SW 1271 (cell line): ENCODE measurements at places on chromosomes 1 and 21.

- DNase-seq: no peak
Observed at GRCh38 chr1:171166361-171166760, 18.7 kb upstream of the FMO2 start.

GRCh38 chr1:25056536-25056935, 126.5 kb upstream of the RUNX3 start:
- DNase-seq: no peak

DNA sequence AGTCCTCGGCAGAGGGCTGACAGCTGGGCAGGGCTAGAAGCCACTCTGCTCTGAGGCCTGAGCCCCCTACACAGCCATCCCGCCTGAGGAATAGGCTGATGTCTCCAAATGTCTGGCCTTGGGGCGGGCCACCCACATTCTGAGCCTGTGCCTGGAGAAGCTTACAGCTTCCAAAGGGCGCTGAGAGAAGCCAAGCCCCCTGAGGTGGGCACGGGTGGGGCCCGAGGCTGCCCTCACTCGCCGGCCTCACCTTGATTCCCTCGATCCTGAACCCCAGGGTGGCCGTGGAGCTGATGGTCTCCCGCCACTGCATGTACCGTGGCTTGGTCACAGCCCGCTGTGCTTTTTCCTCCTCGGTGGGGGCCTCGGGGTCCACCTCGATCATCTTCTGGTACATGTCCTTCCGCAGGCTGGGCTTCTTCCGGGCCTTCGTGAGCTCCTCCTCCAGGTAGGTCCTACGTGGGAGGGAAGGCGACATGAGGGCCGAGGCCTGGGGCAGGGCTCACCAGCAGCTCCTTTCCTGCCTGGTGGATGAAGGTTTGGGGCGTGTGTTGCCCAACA, 93.2 kb downstream of the STUM start:
- no peak for DNase-seq

- no peak for DNase-seq
Observed at GRCh38 chr1:18400347-18401102, 80.2 kb upstream of the KLHDC7A start.

DNA sequence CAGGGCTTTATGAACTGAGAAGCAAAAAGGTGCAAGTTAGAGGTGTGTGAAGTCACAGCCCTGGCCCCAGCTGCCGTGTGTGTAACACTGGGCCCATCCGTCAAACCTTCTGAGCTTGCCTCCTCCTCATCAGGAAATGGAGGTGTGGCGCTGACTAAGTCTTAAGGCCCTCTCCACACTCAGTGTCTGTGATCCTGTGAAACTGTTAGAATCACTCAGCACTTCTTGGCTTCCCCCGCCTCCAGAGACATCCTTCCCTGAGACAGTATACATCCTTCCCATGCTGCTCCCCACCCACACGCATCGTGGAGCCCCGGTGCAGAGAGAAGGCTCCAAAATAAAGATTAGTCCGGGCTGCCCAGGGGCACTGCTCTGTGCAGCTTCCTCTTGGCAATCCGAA, 33.3 kb downstream of the LRP8 start:
- DNase-seq: no peak

DNA sequence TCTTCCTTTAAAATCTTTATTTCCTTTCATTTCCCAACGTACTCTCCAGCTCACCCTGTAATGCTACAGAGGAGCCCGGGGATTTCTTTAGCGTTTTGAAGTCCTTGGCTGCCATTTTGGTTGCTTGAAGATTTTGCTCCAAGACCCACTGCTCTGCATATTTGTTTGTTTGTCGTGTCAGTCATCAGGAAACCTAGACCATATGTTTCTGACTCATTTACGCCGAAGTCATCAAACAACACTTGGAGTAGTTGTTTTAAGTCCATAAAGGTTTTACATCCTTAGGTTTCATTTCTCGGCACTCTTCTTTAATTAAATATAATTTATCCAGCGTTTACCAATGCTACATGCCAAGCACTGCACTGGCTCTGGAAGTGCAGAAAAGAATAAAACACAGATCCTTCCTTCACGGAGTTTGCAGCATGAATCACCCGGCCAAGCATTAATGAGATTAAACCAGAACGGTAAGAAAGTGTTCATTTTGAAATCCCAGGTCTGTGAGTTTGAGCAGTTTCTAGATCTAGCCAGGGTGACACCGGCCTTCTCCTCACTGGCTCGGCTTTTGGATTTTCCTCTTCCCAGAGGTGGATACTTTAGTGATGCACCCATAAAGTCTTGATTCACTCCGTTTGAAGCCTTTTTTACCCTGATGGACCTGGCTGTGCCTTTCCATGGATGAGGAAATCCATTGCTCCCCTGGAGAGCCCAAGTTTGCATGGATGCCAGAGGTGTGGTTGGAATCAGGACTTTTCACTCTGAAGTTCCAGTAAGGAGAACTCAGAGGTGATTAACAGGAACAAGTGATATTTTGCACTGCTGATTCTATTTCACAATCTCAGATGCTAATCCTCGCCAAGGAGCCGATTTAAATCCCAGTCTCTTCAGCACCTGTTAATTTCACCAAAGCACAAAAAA, 109.3 kb downstream of the KAZN start:
- DNase-seq: no peak

GRCh38 chr1:101311146-101311920, 74.5 kb downstream of the S1PR1 start:
- DNase-seq: no peak

DNA sequence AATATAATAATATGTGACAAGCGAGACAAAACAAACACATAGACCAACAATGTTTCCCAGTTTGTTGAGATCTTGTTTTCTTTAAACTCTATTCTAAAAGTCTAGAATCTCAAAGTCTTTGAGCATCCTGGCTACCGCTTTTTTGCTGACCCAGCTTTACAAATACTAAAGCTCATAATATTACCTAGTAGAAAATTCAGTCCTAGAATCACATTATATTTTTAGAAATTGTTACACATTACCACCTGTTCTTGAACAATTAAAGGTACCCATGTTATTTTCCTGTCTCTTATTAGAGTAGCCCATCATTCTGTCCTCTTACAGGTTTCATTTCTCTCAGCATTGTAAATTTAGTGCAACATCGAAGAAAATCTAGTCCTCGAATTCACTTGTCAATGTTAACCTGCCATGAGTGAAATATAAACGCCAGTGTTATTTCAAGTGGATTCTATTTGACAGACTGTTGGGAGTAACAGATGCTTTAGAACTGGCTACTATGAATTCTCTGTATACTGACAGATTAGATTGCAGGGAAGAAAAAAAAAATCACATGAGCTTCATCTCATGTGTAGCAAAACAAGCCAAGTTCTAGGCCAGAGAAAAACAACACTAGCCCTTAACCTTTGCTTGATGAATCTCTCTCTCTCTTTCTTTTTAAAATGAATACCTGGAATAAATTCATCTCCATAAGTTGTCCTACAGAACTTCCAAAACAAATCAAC, 851.2 kb upstream of the ADAMTS5 start:
- no peak for DNase-seq

DNA sequence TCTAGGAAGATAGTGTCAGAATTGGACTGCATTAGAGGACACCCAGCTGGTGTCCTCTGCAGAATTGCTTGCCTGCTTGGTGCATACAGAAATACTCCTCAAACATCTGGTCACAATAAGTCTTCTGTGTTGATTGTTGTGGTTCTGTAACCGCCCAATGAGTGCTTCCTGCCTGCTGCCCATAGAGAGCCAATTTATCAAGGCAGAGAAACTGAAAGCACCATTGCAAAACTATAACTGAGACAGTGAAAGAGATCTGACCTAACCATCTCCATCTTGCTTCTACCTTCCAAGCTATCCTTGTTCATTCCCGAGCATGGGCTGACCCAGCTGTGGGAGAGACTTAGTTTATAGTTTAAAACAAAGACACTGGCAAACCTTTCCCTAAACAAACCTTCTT, 462.4 kb upstream of the RGS18 start:
- no peak for DNase-seq

GRCh38 chr1:23462766-23463165, 21.2 kb downstream of the ASAP3 start:
- no peak for DNase-seq

DNA sequence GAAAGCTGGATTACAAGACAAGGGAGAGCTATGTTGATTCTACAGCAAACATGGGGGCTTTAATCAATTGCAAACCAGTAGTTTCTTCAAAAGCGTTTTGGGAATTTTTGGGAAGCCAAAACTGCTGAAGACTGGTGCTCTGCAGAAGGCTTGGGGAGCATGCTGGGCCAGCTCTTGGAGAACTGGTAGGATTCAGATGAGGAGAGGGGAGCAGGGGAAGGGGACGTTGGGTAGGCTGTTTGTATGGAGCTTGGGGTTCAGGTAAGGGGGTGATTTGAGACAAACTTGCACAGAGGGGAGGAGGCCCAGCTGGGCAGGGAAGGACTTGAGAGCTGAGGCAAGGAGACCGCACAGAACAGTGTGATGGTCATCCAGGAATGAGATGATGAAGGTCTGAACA, 2.6 kb upstream of the MYOG start:
- DNase-seq: no peak

DNA sequence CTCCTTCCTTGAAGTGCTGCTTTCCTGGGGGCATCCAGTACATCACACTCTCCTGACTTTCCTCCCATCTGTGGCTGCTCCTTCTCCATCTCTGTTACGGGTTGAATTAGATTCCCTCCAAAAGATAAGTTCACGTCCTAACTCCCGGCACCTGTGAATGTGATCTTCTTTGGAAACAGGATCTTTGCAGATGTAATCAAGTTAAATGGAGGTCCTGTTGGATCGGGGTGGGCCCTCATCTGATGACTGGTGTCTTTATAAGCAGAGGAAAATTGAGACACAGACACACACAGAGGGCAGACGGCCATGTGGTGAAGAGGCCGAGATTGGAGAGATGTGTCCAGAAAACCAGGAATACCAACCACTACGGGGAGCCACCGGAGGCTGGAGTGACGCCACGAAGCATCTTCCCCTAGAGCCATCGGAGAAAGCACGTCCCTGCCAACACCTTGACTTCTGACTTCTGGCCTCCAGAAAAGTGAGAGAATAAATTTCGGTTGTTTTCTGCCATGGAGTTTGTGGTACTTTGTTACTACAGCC, 36.0 kb downstream of the ZBTB18 start:
- DNase-seq: no peak

GRCh38 chr1:33626801-33627200, 154.4 kb downstream of the ZSCAN20 start:
- DNase-seq: no peak

DNA sequence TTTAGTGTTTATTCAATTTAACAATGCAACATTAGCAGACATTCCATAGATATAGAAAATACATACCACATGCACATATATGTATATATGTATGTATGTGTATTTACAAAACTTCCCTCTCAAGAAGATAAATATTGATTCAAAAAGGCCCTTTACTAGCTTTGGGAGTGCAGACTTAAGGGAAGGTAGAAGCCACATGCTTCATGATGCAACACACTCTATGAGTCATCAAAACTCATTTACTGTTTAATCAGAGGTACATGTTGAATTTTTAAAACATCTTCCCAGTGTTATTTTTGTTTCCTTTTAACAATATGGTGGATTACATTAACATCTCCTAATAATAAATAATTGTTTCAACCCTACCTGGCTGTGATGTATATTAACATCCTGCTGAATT, 61.4 kb upstream of the KIRREL1 start:
- no peak for DNase-seq

DNA sequence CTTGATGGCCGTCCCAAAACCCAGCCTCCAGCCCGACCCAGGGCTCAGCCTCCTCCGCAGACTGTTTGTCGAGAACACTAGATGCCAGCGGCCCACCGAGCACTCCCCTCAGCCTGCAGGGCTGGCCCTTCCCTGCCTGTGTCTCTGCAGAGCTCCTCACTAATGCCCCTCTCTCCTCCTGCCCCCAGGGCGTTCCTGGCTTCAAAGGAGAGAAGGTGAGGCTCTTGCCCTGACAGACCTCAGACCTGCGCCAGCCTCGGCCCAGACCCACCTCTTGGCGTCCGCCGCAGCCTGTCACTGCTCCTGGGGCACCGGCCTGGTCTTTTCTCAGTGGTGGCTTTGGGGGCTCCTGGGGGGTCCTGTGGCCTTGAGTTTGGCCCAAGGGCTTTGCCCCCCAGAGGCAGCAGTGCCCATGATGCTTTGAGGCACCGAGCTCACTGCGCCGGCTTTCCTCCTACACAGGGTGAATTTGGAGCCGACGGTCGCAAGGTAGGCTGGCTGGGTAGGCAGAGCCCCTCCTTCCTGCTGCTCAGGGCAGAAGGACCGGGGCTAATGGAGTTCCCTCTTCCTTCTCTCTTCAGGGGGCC, 18.4 kb downstream of the COL6A2 start:
- DNase-seq: no peak

DNA sequence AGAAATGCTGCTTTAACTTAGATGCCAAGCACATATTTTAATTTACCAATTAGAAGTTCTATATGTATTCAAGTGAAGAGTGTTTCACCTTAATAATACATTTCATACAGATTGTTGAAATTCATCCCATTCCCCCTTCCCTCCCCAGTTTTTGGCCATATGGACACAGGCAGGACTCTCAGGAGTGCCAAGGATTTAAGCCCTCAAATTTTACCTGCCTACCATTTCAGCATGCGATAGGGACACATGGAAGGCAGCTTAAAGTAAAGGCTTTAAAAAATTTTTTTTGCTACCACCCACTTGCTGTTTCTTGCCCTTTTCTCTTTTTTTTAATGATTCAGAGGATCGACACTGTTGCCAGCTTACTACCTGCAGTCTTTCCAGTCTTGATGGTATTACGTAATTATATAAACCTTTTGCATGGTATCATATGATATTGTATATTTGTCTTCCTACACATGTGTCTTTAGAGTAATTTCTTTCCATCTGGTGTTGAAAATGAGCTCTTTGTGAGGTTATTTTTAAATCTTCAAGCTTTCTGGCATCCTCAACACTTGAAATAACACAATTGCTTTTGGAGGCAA, 7.0 kb downstream of the EPB41 start:
- no peak for DNase-seq

DNA sequence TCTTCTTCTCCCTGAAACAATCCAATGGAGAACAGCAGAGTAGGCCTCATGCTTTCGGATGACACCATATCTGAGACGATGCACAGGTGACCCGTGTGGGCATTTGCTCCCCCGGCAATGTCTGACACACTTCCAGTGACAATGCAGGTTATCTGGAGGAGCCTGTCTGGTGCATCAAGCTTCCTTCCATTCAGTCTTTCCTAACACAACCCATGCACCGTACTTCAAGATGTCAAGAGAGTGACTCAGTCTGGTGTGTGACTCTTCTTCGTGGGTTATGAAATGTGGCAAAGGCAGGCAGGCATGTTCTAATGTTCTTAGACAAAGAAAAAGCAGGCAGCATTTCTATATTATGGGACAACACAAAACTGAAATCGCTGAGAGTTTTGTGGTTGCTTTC, 159.1 kb downstream of the EDEM3 start:
- DNase-seq: no peak

- DNase-seq: no peak
Observed at GRCh38 chr1:89195476-89195875, 3.3 kb downstream of the GBP4 start.

DNA sequence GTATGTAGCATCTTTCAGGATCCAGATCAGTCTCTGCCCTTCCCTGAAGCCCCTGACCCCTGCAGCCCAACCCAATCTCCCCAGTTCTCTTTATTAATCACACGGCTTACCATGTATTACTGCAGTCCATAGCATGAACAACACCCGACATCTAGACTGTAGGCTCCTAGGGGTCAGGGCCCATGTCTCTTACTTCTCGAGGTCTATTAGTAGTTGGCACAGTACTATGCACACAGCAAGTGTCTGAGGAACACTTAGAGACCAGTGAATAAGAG, 27.1 kb downstream of the CAMK1G start:
- no peak for DNase-seq

- DNase-seq: no peak
Observed at GRCh38 chr1:210412240-210412639, 83.5 kb downstream of the HHAT start.
